ENCODE measurements at places on chromosomes 7 and 10. TPM values are rescaled to one million over a fixed set of nuclear protein-coding genes. Genes with fewer than 3 reads are reported as not detected.

DNAJC30 gene
- total RNA-seq = 1.8 TPM

PRSS37 gene
- total RNA-seq = not detected

CTTNBP2 gene
- total RNA-seq = 4.4 TPM

BTRC gene
- total RNA-seq = 9.5 TPM

ADAP1 gene
- total RNA-seq = 2.3 TPM

SNX10 gene
- under 0.01 TPM for total RNA-seq

TCF7L2 gene
- 5.0 TPM for total RNA-seq

ETV1 gene
- total RNA-seq = 26.4 TPM

ING3 gene
- 13.1 TPM for total RNA-seq

SLC13A1 gene
- total RNA-seq = not detected

SLC39A12 gene
- total RNA-seq = not detected

HABP2 gene
- not detected for total RNA-seq

RNF148 gene
- 0.83 TPM for total RNA-seq

KCP gene
- 0.50 TPM for total RNA-seq

SFRP4 gene
- total RNA-seq = 54.2 TPM

C7orf57 gene
- total RNA-seq = not detected

IGFBP1 gene
- total RNA-seq = not detected

TMEM270 gene
- not detected for total RNA-seq

EGR2 gene
- total RNA-seq = 2.1 TPM

MAGI2 gene
- 17.0 TPM for total RNA-seq

POU6F2 gene
- under 0.01 TPM for total RNA-seq

GNAI1 gene
- total RNA-seq = 68.9 TPM

NCAPG2 gene
- total RNA-seq = 10.9 TPM

ADARB2 gene
- not detected for total RNA-seq

CYP3A5 gene
- 12.4 TPM for total RNA-seq

VENTX gene
- total RNA-seq = not detected

AKR1C4 gene
- total RNA-seq = not detected

AKAP9 gene
- total RNA-seq = 30.8 TPM

LDB3 gene
- total RNA-seq = under 0.01 TPM

OR2A5 gene
- not detected for total RNA-seq
